ENCODE measurements at places on chromosomes 12 and 14.

GRCh38 chr12:70240673-70241072 lies 2.6 kb upstream of the CNOT2 start:
- DNase-seq = no peak

- peak; percentile 55 for DNase-seq
Measured at GRCh38 chr14:100587763-100588411, 670 bp upstream of the BEGAIN start.

GRCh38 chr12:29103539-29103974 lies 45.5 kb upstream of the FAR2 start:
- DNase-seq = no peak

GRCh38 chr12:116642683-116643082 lies 83.5 kb downstream of the MAP1LC3B2 start:
- DNase-seq = no peak

DNA sequence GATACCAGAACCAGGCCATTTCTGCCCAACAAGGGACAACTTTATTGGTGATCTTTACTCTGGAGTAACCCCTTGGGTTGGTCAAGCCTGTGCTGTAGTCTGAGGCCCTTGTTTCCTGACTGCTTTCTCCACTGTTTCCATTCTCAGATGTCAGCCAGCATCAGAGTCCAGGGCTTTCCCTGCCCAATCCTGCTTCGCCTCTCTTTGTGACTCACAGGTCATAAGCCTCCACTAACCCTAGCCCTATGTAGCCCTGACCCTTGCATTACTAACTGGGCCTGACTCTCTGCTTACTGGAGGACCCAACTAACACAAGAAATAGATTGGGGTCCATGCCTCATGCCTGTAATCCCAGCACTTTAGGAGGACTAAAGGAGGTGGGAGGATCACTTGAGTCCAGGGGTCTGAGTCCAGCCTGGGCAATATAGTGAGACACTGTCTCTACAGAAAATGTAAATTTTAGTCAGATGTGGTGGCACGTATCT lies 8.6 kb upstream of the SNRNP35 start:
- no peak for DNase-seq

DNA sequence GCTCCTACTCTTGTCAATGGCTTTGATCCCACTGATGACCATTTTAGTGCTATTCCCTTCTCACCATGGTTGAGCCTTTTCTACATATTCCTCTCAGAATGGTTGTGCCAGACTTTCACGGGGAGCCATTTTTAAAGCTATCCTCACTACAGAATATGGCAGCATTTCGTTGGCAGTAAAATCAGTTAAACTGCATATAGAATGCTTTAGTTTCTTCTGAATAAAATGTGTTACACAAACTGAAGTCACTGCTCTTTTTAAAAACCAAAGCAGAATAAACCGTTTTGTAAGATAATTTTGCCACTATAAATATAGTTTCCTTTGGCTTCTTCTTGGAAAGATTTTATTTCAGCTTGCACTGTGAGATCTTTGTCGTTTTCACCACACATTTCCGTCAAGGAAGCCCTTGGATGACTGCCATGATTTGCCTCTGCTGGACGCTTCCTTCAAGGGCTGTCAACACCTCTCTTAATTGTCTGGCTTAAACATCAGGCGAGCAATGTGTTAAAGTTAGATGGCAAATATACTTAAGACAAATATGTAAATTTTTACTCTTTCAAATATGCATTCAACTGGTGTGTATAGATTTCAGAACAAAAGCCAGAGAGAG lies 624.2 kb downstream of the DIO2 start:
- DNase-seq = no peak

DNA sequence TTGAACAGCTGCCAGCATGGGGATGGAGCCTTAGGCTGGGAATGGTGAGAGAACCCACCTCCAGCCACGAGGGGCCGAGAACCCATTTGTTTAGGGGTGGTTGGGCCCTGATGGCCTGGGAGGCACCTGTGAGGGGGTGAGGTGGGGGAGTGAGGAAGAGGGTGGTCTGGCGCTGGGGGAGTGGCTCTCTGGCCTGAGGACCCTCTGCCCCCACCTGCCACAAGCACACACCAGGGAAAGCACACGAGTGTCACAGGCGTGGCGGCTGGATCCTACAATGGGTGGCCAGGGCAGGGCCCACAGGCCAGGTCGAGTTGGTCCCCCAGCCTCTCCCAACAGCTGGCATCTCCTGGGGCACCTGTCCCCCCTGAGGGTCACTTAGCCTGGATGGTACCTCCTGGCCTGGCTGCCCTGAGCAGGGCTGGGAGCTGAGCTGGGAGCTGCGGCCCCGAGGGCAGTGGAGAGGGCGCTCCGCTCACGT lies 340.5 kb downstream of the TMEM121 start:
- no peak for DNase-seq

DNA sequence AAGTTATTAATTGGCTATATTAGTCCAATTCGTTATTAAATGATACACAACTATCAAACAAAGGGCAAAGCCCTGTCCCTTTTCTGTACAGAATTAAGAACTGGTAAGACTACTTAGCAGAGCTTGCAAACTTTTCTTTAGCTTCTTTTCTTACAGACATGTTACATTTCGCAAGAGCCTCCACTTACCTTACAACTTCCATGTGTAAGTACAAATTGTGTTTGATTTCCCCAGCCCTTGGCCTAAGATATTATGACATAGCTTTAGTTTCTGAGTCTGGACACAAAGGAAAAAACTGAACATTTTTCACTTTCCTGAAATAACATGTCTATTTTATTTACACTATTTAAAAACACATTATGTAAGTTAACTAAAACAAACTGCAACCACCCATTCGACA lies 1.7 kb downstream of the ATF7 start:
- DNase-seq = no peak

DNA sequence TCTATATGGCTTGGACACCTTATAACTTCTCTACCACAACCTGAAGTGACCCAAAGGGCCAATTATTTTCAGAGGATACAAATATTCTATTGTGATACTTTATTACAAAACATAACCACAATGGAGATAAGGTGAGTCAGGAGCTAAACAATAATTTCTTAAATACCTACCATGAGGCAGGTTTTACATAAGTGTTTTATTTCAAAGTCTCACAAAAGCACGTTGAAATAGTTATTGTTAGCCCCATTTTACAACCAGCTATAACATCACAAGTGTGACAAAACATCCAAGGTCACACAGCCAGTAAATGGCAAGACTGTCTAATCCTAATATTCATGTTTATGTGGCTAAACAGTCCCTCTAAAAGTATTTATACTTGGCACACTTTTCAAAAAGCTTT lies 40.2 kb downstream of the SLC2A13 start:
- DNase-seq = no peak

- DNase-seq = no peak
Measured at GRCh38 chr12:3493859-3494176, 2.8 kb downstream of the PRMT8 start.

- DNase-seq = peak; percentile 32
Measured at GRCh38 chr12:79233341-79233781, 368.8 kb downstream of the SYT1 start.

GRCh38 chr14:74505831-74506230 lies 12.3 kb downstream of the ISCA2 start:
- no peak for DNase-seq

DNA sequence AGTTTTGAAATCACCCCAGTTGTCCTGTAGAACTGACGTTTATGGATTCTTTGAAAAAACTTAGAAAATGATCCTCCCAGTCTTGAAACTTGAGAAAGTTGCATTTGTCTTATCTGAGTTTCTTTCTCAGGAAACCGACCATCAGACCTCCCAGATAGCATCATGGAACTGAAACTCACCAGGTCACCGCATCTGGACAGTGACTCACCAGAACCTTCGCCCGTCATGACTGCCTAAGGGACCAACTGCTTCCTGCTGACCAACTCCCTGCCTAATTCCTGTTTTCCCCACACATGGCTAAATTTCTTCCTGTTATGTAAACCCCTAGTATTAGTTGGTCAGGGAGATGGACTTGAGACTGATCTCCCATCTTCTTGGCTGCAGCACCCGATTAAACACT lies 175.7 kb downstream of the RIMBP2 start:
- DNase-seq = no peak

DNA sequence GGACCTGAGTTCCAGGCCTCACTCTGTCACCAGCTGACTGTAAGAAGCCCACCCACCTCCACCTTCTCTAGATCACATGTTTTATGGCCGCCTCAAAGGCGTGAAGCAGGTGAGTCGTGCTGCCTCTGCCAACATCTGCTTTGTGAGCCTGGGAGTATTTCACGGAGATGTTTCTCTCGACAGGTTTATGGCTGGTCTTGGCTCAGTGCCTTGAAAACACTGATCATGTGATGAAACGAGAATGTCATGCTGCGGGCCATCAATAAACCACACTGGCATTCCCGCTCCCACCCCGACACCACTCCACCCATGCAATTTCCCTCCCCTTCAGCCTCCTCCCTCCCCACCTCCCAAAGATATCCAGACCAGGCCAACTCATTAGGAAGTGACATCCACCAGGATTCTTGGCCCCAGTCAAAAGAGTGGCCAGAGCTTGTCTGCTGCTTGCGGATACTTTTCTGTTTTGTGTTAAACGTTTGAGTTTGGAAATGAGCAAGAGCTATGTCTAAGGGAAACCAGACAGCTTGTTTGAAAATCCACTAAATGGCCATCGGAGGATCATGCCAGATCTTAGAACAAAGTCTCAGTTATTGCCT lies 53.8 kb upstream of the NTF3 start:
- no peak for DNase-seq

DNA sequence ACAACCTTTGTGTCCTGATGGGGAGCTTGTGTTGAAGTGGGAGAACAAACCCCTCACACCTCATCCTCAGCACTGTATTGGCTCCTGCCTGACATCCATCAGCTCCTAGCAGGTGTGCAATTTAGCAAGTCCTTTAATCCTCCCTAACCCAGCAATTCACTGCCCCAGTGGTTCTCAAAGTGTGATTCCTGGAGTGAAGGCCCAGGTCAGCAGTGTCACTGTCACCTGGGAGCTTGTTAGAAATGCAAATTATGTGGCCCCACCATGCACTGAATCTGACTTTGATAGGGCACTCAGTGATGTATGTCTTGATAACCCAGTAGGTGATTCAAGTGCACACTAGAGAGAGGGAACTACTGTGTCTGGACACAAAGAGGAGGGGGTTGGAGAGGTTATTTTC lies 133.6 kb downstream of the FGD4 start:
- no peak for DNase-seq

DNA sequence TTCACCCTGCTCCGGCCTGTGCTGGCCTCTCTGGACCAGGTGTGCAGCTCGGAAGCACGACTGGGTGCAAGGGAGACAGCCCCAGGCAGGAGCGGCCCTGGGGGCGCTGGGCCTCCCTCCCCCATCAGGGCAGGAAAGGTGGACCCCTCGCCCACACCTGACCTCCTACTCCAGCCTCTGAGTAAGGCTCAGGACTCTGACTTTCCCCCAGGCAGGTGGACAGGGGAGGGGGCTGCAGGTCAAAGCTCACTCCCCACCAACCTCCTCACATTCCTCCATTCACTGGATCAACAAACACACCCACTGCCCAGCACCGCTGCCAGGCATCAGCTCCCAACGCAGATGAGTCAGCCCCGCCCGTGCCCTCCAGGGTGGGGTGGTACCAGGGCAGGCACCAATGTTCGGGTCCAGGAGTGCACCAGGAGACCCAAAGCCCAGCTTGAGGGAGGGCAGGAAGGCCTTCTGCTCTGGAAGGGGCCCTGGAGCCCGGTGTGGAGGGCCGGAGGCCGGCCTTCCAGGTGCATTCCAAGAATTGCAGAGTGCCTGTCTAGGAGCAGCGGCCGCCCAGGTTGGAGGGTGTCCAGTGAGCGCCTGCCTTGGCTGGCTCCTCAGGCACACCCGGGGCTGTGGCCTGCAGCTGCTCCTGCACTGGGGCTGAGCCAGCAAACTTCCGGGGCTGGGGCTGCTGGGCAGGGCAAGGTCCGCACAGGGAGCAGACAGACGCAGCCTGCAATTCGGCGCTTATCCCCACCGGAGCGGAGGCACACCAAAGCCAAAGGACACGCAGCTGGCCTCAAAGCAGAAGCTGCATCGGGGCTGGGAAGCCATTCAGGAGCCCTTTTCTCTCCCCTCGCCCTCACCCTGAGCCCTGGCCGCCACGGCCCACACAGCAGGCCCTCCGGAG lies 1.6 kb upstream of the INF2 start:
- peak; percentile 90 for DNase-seq

DNA sequence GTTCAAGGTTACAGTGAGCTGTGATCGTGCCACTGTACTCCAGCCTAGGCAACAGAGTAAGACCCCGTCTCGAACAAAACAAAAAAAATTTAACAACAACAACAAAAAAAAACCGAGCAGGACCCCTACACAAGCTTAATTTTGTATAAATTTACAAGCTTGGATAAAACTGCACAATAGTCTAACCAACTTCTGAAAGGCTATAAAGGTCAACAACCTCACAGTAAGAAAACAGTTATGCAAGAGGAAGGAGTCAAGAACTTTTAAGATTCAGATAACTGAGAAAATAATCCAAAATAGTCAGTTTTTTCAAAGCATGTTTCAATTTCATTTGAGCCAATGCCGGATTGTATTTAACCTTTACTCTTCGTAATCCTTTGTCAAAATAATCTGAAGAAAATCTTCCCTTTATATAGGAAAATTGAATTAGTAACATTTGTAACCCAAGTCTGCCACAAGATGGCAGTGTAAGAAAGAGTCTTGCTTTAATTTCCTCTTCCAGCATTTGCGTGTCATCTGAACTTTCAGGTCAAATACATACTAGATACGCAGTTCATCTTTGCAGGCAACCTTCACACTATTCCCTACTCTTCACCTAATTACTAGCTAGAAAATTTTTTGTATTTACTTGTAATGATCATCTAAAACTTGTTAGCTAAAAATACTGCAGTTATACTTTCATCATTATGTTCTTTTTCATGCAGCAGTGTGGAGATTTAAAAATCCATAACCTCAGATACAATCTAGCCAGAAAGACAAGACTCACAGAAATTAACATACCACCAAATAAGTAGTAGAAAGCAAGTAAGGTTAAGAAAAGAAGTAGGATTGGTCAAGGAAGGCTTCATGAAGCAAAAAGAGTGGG lies 5.8 kb downstream of the CCNB1IP1 start:
- peak; percentile 21 for DNase-seq

DNA sequence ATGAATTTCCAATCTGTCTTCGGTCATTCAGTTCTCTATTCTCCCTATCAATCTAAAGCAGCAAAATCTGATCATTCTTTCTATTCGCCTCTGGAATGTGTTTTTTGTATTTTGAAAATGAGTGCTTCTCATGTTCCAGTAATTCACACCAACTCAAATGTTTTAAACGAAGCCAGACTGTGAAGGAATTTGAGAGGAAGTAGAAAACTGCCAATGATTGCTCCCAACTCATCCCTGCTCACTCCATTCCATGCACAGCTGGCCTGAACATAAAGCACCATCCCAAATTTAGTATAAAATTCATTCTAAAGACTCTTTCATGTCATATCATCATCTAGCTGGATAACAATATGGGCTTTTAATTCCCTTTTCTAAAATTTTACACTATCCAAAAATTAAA lies 123.8 kb downstream of the DUSP6 start:
- DNase-seq = no peak
